Cardiac fibroblast (primary cell): ENCODE measurements at places on chromosomes 12 and 14.

DNA sequence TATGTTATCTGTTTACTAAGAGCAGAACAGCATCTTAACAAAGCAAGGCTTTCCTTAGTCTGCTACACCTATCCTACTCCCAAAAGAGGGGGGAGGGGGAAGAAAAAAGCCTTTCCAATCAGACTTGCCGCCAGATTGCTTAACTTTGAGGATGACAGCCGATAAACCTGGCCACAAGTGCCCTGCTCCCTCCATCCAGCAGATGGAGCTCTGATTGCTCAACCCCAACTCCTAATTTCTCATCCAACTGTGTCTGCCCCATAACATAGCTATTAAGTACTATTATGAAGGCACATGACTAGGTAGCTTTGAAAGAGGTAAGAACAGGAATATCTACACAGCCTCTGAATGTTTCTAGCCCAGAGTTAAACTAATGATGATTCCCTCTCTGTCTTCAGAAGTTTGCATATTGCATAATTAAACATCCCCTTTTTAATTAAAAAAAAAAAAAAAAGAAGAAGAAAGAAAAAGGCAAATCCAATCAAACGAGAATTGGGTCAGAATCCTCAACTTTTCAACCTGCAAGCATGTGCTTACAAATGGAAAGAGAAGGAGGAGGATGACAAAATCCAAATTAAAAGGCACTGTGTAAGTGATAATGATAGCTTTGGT, 247.4 kb downstream of the GALC start:
- DNase-seq, result peak; percentile 42

GRCh38 chr14:93725993-93726392, 62.3 kb downstream of the PRIMA1 start:
- no peak for DNase-seq

DNA sequence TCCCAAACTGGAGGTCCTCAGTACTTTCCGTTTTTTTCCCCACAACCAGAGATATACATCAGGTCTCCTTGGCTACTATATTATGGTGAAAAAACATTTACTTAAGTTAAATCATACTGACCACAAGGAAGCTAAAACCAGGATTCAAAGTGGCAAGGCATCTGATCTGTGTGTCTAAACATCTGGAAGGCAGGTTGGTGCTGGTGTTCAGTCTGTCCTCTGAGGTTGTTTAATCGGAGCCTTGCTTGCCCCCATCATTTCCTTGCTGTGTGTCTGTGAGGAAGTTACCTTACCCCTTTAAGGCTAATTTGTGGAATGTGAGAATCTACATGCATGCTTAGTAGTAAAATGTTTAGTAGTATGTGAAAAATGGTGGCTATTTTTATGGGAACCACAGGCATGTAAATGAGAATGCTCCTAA, 75.6 kb downstream of the GALNT4 start:
- DNase-seq, result no peak

GRCh38 chr12:16482726-16483125, 123.2 kb downstream of the LMO3 start:
- DNase-seq, result peak; percentile 8

- no peak for DNase-seq
Measured at GRCh38 chr12:33672836-33673577, 233.4 kb upstream of the SYT10 start.

DNA sequence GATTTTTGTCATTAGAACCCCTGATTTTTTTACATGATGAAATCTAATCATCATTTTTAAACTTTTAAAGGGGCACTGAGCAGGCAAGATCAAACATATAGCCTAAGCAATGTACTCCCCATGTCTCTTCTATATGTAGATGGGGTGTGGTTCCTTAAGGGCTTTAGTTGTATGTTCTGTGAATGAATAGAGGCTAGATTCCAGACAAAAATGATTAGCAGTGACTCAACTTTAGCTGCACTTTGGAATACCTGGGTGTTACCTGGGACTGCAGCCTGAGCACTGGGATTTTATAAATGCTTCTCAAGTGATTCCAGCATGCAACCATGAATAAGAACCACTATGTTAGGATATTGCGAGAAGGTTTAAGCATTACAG, 256.7 kb upstream of the PLEKHG7 start:
- no peak for DNase-seq

GRCh38 chr12:124322271-124322998, 27.5 kb downstream of the RFLNA start:
- DNase-seq, result no peak

DNA sequence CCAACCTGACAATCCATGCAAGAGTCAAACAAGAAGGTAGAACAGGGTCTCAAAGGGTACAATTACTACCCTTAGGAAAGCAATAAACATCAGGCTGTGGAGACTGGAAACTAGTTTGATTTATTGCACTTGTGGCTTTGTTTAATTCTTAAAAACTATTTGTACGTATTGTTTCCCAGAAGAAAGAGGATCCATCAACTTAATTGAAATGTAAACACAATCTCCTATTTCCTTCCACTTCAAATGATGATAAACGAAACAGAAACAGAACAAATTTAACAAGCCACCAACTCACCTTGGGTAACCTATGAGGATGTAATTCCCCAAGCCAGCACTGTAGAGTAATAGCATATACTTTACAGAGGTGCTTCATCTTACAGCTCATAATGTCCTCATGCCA, 8.0 kb downstream of the STXBP6 start:
- no peak for DNase-seq

- peak; percentile 90 for DNase-seq
Measured at GRCh38 chr12:43277651-43278540, 274.1 kb downstream of the ADAMTS20 start.

DNA sequence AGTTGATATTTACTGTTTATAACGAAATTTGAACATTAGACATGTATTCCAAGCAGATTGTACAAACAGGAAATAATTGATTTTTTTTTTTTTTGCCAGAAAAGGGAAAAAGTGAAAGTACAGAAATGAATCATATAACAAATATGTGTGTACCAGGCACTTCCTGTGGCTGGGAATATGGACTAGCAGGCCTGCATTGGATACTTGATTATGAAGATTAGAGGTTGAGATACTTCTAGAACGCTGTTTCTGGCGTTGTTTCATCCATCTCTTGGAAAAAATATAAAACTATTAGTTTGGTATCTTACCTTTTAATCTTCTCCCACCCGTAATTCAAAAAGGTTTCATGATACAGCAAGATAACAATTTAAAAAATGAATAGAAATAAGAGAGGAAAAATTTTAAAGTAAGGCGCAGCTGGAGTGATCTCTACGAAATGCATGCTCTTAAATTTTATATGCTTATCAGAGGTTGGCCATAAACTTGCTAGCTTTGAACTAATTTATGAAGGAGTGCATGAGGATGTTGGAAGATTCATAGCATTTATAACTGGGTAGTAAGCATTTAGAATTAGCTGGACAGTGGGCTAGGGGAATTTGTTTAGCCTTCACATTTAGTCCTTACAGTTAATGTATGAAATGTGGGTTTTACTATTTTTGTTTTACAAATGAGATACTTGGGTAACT, 90.8 kb downstream of the AEBP2 start:
- peak; percentile 65 for DNase-seq

- DNase-seq, result peak; percentile 76
Measured at GRCh38 chr14:70601162-70601561, 707 bp upstream of the MED6 start.

DNA sequence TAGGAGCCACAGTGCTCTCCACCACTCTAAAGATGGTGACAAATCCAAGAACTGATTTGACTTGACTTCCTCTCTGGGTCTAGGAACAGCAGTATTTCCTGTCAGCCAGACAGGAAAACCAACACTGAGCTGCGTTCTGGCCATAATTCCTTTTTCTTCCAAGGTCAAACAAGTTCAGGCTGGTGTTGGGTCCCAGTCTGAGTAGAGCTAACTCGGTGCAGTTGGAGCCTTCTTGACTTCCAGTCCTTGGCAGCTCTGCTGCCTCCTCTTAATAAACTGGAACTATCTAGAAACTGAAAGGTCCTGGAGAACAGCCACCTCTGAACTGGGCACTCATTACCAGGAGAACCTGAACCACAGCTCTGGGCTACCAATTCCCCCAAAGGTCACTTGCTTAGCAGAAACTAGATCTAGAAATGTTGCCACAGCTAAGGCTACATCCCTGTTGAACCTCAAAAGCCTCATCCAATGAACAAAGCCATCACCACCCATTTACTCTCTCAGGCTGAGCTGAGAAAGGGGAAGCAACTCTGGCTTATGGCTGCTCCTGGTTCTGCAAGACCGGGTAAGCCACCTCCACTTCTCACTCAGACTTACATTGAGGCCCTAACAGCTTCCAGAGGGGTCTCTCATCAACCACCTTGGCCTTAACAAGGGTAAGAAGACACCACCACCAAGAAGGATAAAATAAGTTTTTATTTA, 27.7 kb downstream of the MAX start:
- DNase-seq, result peak; percentile 31

GRCh38 chr14:78592616-78593219, 422.5 kb downstream of the NRXN3 start:
- DNase-seq, result no peak

GRCh38 chr12:40016980-40017379, 88.9 kb downstream of the SLC2A13 start:
- DNase-seq, result peak; percentile 92

DNA sequence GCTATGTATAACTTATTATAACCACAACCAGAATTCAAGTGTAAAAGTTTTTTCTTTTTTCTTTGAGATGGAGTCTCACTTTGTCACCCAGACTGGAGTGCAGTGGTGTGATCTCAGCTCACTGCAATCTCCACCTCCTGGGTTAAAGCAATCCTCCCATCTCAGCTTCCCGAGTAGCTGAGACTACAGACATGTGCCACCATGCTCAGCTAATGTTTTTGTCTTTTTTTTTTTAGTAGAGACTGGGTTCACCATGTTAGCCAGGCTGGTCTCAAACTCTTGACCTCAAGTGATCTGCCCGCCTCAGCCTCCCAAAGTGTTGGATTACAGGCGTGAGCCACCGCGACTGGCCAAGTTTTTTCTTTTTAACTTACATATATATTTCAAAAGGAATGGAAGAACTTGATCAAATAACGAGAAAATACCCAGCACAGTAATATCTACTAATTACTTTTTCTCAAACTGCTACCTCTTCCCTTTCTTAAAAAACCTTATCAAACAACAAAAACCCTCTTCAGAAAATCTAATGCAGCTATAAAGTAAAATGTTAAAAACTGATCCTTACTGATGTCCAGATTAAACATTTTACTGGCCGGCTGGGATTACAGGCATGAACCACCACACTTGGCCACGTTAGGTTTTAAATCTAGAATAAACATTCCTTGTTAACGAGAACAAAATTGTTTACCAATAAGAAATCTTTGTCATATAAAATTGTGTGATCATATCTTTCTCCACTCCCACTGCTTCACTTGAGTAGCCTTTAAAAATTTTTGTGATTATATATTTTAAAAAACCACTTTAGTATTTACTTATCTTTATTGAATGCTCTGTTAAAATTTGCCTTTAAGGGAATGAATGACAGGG, 41.3 kb upstream of the WDR89 start:
- DNase-seq, result no peak

DNA sequence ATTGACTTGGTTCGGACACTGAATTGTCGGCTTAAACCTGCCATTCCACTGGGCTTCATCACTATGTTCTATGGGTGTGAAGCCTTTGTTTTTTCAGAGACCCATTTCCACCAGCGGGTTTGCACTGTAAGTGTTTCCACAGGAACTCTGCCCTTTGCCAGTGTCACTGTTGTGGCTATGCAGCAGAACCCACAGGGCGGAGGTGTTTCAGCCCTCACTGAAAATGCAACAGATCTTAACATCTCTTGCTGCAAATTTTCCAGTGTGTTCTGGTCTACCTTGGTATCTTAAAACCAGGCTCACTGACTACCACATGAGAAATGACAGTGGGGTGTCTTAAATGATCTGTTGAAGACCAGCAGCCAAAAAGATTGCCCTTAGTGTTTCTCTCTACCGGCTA, 21.1 kb downstream of the PRKCH start:
- no peak for DNase-seq

GRCh38 chr12:45577844-45578399, 151.6 kb upstream of the ARID2 start:
- DNase-seq, result no peak

DNA sequence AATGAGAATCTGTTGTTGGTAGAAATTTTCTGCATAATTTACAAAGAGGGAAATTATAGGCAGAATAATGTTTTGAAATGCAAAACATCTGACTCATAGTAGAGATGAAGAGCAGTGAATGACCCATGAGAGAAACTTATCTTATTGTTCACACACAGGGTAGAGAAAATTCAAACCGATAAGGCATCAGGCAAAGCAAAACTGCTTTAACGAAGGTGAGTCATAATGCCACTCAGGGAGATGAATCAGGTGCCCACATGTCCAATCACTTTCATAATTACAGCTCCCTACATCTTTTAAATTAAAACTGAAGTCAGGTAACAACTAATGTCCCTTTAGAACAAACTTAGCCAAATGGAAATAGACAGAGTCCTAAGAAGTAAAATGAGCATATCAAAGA, 265.6 kb upstream of the GARIN6 start:
- no peak for DNase-seq
